ENCODE measurements at places on chromosomes 3 and 15.

DNA sequence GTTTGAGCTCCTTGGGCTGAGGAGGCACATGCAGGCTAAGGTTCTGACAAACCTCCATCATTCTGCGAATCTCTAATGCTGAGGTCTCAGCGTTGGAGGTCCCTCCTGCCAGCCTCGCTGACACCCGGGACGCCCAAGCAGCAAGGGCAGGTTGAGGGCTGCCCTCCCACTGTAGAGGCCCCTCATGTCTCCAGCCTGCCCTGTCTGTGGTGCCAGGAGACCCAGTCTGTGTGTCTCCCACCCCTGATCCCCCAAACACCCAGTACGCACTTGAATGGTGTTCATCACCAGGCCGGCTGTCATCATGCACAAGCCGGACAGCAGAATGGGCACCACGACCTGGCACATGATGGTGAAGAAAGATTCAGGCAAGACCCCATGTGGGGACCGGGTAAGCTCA lies 27.8 kb downstream of the SLC41A3 start:
- no peak for DNase-seq

GRCh38 chr3:47899495-47900108 lies 96.7 kb downstream of the DHX30 start:
- no peak for DNase-seq

DNA sequence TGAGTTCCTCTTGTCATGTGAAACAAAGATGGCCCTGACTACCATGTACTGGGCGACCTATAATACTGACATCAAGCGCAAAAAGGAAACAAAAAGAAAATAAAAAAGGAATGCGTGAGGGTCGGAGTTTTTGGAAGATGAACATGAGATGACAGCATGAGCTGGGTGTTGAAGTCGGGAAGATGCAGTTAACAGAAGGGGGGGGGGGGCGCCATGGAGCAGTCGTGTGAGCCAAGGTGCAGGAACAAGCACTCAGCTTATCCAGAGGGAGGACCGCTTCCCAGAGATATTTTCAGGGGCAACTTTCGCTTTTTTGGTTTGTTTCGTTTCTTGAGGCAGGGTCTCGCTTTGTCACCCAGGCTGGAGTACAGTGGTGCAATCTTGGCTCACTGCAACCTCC lies 110.2 kb downstream of the RORA start:
- DNase-seq = no peak

- DNase-seq = no peak
These were observed 96.3 kb upstream of the CHRM5 start for GRCh38 chr15:33871980-33872379.

DNA sequence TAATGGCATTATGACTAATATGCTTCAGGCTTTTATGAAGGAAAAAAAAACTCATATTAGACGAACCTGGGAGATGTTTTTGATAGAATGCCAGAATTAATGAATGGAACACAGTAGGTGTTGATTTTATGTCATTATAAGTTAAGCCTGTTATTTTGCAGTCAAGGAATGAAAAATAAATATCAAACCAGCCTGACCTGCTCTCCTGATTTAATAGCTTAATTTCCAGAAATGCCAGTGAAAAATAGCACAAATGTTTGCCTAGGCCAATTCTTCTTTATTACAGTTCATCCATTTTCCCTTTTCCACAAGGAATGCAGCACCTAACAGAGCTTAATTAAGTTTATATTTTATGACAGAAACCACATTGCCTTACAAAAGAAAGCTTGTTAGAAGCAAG lies 292.0 kb downstream of the TBL1XR1 start:
- DNase-seq = no peak

- no peak for DNase-seq
These were observed 91.5 kb downstream of the STT3B start for GRCh38 chr3:31624083-31624709.

GRCh38 chr15:47194718-47195117 lies 522.6 kb upstream of the SEMA6D start:
- DNase-seq = no peak

DNA sequence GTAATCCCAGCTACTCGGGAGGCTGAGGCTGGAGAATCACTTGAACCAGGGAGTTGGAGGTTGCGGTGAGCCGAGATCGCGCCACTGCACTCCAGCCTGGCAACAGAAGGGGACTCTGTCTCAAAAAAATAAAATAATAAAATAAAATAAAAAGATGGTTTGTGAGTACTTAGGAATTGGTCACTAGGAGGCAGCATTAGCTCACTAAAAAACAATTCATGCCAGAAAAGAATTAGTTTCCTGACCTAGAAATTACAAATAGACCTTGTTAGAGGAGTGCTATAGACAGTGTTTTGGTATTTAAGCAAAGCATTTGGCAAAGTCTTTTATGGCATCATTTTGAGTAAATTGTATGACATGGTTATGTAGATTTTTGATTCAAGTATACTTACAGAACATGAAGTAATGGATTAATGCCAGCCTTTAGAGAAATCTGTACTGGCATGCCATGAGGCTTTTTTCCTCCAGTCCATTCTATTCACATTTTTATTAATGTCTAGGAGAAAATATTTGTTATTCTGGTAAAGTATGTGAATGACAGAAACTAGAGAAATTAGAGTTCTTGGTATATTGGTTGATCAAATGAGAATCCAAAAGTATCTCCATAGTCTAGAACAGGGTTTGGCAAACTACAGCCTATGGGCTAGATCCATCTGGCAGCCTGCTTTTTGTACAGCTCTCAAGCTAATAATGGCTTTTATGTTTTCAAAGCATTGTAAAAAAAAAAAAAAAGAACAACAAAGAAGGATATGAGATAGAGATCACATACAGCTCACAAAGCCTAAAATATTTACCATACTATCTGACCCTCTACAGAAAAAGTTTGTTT lies 81.6 kb downstream of the LRRC49 start:
- no peak for DNase-seq

GRCh38 chr3:45024542-45025255 lies 1.4 kb upstream of the CLEC3B start:
- no peak for DNase-seq

GRCh38 chr15:69612112-69612511 lies 159.5 kb downstream of the RPLP1 start:
- no peak for DNase-seq

GRCh38 chr3:47163169-47164006 lies 525 bp downstream of the SETD2 start:
- DNase-seq = peak; percentile 35

- no peak for DNase-seq
These were observed 348.1 kb downstream of the SV2B start for GRCh38 chr15:91447991-91448644.

- DNase-seq = no peak
These were observed 32.1 kb downstream of the OXSM start for GRCh38 chr3:25821746-25822573.

GRCh38 chr3:79866162-79866561 lies 98.4 kb upstream of the ROBO1 start:
- no peak for DNase-seq

GRCh38 chr3:116103868-116104530 lies 341.3 kb downstream of the LSAMP start:
- no peak for DNase-seq

GRCh38 chr3:141201122-141201521 lies 30.5 kb upstream of the PXYLP1 start:
- DNase-seq = no peak

GRCh38 chr15:57911247-57911646 lies 154.3 kb downstream of the ALDH1A2 start:
- DNase-seq = no peak

- DNase-seq = no peak
These were observed 325.3 kb downstream of the NAALADL2 start for GRCh38 chr3:175184392-175184791.

- no peak for DNase-seq
These were observed 167.3 kb upstream of the NANOGP8 start for GRCh38 chr15:35252351-35252865.

GRCh38 chr15:88470625-88471372 lies 3.3 kb downstream of the MRPS11 start:
- DNase-seq = no peak

- DNase-seq = no peak
These were observed 310.1 kb upstream of the NAALADL2 start for GRCh38 chr3:174548841-174549623.

GRCh38 chr3:147405231-147406027 lies 914 bp downstream of the ZIC4 start:
- no peak for DNase-seq

Data from activated CD4-positive, alpha-beta T cell treated with anti-CD3 and anti-CD28 coated beads, Interleukin-2, amount 50 U/mL, for 4 hours (primary cell).